ENCODE measurements at places on chromosomes 11 and 22.

DNA sequence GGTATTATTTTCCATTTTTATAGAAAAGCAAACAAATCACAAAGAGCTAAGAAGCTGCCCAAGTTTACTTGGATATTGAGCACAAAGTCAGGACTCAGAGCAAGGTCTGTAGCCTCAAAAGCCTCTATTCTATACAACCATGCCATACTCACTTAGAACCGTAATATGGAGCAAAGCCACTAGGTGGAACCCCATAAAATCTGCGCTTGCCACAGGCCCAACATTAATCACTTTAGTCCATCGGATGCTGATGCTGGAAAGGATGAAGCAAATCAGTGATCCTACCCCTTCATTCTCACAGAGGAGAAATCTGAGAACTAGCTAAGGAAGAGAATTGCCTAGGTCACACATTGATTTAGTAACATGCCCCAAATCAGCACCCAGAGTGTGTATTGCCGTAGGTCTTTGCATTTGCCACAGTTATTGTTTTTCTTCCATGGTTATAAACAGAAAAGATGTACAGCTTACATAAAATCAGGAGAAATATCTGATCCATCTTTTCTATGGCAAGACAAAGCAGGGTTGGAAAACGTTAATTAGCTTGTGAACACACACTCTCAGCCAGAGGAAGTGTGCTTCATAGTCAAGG is 56.7 kb upstream of the RAB38 start:
- DNase-seq = peak; percentile 41

- no peak for DNase-seq
Measured at GRCh38 chr11:117604336-117604995, 192.6 kb downstream of the DSCAML1 start.

- peak; percentile 89 for DNase-seq
Measured at GRCh38 chr11:2825889-2826678, 59.5 kb downstream of the CDKN1C start.

- no peak for DNase-seq
Measured at GRCh38 chr11:86930957-86931547, 24.1 kb downstream of the FZD4 start.

DNA sequence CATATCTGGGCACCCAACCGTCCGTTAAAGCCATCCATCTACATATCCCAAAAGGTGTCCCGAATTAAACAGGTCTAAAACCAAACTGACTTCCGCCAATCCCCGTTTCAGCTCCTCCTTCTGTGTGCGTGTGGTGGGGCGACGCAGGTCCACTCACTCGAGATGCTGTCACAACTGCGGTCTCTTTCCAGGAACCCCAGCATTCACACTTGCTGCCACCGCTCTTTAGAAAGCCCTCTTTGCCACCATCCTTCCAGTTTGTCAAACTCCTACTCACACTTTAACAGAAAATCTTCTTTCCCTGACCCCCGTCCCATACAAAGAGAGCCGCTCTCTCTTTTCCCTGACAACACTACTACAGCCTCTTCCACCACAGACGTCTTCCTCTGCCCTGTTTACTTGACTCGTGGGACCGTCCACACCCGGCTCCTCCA is 467 bp downstream of the ESS2 start:
- no peak for DNase-seq

GRCh38 chr11:56714206-56714605 is 15.3 kb downstream of the OR9G1 start:
- DNase-seq = no peak

DNA sequence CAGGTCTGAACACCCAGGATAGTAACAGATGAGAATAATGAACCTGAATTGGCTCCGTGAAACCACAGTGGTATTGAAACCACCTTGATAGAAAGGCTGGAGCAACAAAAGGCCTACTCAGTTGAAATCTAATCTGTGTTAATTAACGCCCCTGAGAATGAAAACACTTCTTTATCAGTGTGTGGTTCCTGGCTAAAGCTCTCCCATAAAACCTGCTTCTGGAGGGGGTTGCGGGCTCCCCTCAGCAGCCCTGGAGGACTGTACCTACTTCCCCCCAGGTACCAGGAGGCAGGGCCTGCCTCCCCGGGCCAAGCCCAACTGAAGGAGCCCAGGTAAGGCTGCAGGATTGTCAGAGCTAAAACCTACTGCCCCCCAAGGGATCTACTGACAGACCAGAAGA is 54.6 kb downstream of the PLEKHA7 start:
- no peak for DNase-seq

DNA sequence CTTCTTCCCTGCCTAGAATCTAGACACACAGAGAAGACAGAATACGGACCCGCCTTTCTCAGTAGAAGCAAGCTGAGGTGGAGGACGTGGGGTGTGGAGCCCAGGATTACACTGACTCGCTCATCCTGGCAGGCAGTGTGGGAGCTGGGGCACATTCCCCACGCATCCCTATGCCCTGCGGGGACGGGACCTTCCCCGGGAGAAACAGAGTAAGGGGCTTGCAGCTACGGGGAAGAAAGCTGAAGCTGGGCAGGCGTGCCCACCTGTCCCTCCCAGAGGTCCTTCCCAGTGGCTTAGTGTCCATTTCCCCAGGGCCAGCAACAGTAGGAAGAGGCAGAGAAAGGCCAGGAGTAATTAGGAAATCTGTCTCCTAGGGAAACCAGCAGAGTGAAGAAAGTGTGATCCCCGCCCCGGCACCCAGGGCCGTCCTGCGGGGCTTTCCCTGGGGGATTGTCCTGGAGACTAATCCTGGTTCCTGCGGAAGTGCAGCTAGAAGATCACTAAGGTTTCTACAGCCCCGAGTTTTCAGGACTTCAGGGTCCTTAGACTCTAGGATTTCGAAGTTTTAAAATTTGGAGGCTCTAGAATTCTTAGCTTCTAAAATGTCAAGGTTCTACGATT is 7.8 kb downstream of the DNAJB13 start:
- no peak for DNase-seq

DNA sequence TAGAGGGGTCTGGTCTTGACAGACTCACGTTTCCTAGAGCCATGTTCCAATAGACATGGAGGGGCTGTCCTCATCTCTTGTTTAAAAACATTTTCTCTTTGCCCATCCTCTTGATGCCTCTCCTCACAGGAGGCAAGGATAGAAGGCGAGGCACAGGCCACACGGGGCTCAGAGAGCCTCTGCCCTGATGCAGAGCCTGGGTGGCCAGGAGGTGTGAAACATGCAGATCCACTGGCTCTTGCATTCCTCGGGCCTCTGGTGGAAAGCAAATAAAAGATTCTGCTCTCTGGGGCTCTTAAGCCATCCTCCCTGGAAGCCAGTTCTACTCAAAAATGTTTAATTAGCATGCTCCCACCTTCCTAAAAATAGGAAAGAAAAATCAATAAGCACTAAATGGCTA is 43.6 kb upstream of the NTM start:
- no peak for DNase-seq

GRCh38 chr11:111814106-111814505 is 47.9 kb upstream of the PPP2R1B start:
- no peak for DNase-seq

DNA sequence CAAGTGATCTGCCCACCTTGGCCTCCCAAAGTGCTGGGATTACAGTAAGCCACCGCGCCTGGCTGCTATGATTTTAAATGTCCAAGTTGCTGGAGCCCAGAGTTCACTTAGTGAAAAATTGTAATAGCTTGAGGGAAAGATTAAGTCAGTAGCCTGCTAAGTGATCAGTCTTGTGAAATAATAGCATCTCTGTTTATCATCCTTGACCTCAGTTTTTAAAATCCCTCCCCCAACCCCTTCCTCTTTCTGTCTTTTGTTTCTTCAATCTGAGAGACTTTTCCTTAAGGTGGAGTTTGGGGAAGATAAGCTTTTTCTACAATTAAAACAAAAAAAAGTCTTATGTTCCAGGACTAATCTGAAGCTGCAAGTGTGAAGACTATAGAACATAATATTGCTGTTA is 6.4 kb downstream of the HIPK3 start:
- no peak for DNase-seq

GRCh38 chr22:42066126-42066761 is 4.4 kb downstream of the NAGA start:
- no peak for DNase-seq

GRCh38 chr11:107042748-107043147 is 24.5 kb upstream of the GUCY1A2 start:
- DNase-seq = no peak

- no peak for DNase-seq
Measured at GRCh38 chr11:41307296-41308080, 152.0 kb downstream of the LRRC4C start.

DNA sequence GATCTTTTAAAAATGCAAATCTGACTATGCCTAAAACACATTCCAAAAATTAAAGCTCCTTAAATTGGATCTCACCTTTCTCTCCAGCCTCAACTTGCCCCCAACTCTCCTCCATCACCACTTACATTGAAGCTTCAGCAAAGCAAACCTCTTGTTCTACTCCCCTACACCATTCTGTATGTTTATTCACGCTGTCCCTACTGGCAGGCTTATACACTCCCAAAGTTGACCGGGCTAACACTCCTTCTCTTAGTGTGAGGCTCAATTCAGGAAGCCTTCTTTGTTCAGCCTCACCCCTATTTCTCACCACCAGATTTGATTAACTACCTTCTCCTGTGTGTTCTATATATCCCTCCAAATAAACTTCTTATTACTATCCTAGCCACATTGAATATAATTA is 1.8 kb upstream of the GDPD4 start:
- DNase-seq = no peak

DNA sequence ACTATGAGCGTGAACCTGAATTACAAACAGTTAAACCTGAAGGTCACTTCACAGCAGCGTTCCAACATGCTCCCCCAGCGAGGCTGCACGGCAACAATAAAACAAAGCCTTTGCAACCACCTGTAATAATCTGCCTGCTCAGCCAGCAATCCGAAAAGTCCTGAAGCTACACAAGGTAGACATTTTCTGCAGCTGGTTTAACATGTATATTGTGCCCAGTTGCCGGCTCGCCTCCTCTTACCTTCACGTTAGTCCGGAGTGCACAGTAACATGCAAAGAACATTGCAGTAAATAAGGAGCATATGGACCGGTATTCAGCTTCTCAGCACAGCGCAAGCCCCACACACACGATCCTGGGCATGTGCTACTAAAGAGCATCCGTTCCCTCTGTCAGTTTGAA is 704.3 kb downstream of the DLG2 start:
- DNase-seq = no peak

DNA sequence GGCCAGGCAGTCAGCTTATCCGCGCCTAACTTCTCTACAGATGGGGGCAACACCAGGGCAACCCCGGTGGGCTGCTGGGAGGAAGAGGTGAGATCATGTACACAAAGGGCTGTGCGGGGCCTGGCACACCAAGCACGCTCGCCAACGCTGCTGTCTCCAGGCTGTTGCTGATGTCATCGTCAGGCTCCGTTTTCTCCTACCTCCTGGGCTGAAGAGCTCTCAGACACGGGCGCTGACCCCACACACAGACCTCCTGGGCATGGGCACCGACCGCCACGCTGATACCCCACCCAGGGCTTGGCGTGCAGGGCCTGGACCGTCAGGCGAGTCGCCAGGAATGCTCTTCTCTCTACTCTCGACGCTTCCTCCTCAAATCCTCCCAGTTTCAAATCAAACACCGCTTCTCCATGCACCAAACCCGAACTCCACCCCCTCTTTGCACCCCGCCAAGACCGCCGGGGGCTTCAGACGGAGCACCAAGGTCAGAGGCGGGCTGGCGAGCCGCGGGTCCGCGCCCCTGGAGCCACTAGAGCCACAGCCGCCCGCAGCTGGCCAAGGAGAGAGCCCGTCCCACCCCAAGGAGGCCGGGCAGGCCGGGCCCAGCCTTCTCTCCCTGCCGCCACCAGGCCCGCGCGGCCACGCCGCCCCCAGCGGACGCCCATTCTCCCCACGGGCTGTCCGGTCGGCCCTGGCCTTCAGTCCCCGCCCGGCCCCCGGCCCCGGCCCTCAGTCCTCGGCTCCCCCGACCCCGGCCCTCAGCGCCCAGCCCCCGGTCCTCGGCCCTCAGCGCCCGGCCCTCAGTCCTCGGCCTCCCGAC is 772 bp downstream of the SBF1 start:
- no peak for DNase-seq
